ENCODE measurements at places on chromosomes 16 and 17. TPM values are rescaled to one million over a fixed set of nuclear protein-coding genes. Genes with fewer than 3 reads are reported as not detected.
A peak's percentile ranks its signal among the peaks of the same experiment; 100 is the strongest.

GRCh38 chr16:72500545-72500944, 328.6 kb upstream of the PMFBP1 start:
- no peak for DNase-seq

JPT1 gene
- total RNA-seq: 107 TPM

DNA sequence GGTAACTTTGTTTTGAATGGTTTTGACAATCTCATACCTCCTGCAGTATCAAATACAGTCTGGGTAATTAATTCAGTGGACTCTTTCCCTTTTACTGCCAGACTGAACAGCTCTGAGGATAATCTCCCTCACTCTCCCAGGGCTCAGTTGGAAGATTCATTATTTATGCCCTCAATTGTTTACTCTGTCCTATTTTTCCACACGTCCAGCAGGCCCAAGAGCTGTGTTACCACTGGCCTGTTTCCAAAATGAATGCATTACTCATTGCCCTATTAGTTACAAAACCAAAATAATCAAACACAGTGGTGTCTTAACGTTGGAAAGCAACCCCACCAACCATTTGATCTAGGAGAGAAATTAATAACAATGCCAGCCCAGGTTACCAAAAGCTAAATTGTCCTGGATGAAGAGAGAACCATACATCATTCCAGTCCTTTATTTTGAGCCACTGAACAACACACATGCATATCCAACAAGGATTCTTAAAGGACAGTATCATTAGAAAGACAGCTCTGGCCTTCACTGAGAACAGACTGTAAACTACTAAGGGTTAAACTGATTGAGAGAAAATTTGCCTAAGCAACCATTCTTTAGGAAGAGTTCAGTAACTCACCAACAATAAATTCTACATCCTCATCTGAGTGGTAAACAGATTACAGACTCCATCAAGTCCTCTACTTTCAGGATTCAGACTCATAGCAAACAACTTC, 34.5 kb downstream of the FAM222B start:
- peak; percentile 38 for DNase-seq

GRCh38 chr16:57937861-57938260, 33.1 kb downstream of the CNGB1 start:
- no peak for DNase-seq

RAB34 gene
- total RNA-seq: 160 TPM

- DNase-seq: no peak
These were observed 12.5 kb downstream of the RBFOX1 start for GRCh38 chr16:7344830-7345780.

- DNase-seq: no peak
These were observed 2.8 kb upstream of the MATCAP1 start for GRCh38 chr16:67186550-67186950.

GRB7 gene
- 19.0 TPM for total RNA-seq

CES5A gene
- not detected for total RNA-seq

DNA sequence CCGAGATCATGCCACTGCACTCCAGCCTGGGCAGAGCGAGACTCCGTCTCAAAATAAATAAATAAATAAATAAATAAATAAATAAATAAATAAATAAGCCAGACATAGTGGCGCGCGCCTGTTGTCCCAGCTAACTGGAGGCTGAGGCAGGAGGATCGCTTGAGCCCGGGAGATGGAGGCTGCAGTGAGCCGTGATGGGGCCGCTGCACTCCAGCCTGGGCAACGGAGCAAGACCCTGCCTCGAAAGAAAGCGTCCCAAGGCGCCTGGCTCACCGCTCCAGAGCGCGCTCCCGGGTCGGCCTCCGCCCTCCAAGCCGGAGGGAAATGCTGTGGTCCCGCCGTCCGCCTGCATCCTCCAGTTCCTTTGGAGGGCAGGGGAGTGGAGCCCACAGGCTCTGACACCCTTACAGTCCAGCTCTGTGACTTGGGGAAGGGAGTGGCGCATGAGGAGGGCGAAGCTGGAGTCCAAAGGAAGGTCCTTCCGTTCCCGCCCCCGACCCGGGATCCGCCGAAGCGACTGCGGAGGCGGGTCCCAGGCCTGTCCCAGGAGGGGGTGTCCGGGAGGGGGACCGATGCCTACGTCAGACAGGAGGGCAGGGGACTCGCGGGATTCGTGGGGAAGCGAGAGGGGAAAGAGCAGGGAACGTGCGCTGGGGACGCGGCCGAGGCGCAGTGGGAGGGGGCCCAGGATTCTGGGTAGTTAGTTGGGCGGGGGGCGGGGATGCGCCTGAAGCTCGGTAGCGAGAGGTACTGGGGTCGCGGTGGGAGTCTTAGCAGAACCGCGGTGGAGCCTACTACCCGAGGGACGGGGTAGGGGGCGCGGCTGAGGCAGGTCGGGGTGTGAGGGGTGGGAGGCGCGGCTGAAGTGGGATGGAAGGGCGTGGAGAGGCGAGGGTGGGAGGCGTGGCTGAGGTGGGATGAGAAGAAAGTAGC, 8.4 kb upstream of the TRPV2 start:
- DNase-seq: peak; percentile 56

DNA sequence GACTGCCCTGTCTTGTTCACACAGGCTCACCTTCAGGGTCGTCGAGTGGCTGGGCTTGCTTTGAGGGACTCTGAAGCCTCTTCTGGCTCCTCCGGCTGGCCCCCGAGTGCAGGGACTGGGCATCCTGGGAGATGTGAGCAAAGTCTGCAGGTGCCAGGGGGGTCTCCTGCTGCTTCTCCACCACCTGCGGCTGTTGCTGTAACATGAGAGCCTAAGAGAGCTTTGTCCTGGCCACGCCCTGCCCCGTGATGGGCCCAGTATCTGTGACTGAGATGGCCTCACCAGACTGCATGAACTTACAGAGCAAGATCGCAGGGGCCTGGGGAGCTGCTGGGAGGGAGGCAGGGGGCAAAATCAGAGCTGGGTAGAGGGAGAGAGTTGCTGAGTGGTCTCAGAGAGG, 12.5 kb downstream of the ERN2 start:
- peak; percentile 33 for DNase-seq

GRCh38 chr16:61797296-61797795, 238.9 kb downstream of the CDH8 start:
- DNase-seq: no peak

GRCh38 chr17:55750750-55751657, at the start of gene PCTP:
TSS of gene PCTP (plus strand) at chr17:55751051. CDS start at chr17:55751104, 53 bp downstream.
- DNase-seq: peak; percentile 96

NPB gene
- 2.6 TPM for total RNA-seq

KRTAP4-3 gene
- not detected for total RNA-seq

GRCh38 chr16:66434619-66435430, 7.7 kb downstream of the BEAN1 start:
- no peak for DNase-seq

CXCL16 gene
- total RNA-seq: 39.9 TPM

Measured in hepatocyte (in vitro differentiated cells).